ENCODE measurements at places on chromosomes 7 and 10.

DNA sequence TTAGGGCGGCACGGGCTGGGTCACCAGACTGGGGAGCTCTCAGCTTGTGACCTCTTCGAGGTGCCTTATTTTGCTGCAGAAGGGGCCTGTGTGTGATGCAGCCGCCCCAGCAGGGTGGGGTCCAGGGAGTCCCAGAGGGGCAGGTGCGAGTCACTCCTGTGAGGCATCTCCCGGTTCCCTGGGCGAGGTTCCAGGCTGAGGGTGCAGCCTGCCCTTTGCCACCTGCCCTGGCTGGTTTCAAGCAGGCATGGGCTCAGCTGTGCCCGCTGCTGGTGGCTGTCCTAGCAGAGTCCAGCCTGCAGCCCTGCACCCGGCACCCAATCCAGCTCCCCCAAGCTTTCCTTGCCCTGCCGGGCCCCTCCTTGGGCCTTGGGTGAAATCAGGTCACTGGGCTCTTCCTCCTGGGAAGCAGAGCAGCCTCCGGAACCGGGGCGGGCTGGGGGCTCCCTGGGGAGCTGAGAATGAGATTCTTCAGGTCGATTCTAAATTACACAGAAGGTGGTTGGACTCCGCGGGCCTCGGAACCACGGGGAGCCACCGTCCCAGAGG, 64.8 kb downstream of the PWWP2B start:
- no peak for DNase-seq

GRCh38 chr7:73921623-73922528, 60.9 kb downstream of the TMEM270 start:
- no peak for DNase-seq

DNA sequence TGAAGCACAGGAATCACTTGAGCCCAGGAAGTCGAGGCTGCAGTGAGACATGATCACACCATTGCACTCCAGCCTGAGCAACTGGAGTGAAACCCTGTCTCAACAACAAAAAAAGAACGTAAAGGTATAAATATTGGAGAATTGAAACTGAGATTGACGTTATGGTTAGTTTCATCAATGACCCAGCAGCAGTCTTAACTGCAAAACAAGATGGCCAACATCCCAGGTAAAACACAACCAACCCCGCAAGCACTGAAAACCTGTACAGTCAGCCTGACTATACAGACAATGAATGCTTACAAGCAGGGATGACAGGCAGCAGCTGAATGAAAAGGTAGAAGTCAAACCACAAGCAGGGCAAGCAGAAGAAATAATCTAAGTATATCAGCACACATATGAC, 34.7 kb downstream of the WAPL start:
- DNase-seq, result no peak

GRCh38 chr10:22679608-22680007, 34.8 kb downstream of the PIP4K2A start:
- no peak for DNase-seq

DNA sequence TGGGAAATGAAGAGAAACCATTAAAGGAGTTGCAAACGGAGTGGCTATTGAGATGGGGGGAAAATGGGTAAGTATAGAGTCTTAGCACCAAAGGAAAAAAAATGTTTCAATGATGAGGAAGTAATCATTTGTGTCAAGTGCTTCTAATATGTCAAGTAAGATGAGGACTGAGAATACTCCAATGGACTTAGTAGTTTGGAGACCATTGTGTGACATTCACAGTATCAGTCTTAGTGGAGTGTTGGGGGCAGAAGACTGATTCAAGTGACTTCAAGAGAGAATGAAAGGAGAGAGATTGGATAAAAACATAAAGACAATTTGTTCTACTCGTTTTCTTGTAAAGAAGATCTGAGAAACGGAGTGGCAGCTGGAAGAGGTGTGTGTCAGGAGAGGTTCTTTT, 88.6 kb upstream of the ARID5B start:
- no peak for DNase-seq

DNA sequence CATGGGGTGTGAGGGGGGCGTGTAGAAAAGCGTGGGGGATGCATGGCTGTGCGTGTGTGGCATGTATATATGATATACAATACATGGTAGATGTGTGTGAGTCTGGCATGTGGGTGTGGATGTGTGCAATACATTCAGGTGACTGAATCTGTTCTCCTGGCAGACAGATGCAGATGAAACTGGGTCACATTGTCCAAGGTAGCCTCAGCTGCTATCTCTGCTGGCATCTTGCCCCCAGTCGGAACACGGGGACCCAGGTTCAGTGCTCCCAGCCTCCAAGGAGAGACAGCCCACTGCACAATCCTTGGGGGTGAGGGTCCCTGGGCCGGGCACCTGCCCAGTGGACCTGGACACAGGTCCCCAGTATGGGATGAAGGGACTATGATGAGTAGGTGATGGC, 12.4 kb upstream of the SRRM3 start:
- DNase-seq, result no peak

DNA sequence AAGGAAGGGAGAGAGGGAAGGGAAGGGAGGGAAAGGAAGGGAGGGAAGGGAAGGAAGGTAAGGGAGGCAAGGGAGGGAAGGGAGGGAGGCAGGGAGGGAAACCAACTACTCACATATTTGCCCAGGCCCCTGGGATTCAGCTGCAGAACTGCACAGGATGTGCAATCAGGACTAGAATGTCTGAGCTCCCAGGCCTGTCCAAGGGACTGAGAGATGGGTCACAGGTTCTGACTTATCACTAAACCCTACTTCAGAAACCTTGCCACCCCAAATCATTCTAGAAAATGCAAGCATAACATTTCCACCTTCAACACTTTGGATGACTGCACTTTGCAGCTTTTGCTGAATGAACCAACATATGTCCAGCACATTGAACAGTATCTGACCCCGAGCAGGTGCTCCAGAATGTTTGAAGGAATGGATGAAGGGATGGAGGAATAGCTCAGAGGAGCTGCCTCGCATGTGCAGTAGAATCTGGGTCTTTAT, 245.3 kb downstream of the KCNMA1 start:
- no peak for DNase-seq

DNA sequence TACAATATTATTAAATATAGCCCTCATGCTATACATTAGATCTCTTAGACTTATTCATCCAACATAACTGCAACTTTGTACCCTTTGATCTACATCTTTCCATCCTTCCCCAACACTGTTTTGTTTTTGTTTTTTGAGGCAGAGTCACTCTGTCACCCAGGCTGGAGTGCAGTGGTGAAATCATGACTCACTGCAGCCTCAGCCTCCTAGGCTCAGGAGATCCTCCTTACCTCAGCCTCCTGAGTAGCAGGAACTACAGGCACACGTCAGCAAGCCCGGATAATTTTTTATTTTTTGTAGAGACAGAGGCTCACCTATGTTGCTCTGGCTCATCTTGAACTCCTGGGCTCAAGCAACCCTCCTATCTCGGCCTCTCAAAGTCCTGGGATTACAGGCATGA, 53.3 kb downstream of the NT5C2 start:
- no peak for DNase-seq

DNA sequence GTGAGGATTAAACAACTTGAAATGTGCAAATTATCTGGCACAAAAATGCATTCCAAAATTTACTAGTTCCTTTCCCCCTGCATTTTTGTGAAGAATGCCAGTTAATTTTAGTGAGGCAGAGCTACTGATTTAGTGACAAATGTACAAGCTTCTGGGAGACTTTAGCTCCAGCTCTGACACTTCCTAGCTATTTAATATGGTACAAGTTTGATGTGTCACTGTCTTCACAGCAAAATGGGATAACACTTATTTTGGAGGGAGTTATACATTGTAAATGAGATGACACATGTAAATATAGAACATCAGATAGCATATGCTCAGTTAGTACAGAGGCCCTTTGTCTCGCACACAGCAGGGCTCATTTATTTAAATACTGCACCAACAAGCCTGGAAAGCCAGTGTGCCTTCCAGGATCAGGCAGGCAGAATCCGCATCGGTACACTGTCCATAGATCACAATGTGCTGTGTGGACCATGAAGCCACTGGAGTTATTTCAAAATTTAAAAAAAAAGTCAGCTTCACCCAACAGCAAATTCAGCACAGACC, 48.7 kb downstream of the ELMO1 start:
- DNase-seq, result no peak

DNA sequence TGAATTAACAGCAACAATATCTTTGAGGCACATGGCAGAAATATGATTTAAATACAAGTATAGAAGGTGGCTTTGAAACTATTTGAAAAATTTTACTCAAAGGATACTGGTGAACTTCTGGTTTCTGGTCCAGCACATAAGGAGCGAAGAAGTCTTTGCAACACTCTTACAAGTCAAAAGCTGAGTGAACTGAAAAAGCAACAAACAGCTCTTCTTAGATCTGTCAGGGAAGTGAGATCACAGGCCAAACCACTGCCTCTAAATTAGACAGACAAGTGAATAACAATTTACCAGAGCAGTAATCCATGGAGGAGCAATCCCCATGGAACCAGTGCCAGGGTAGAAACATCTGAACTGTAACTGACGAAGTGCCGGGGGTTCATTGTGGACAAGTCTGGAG, 9.6 kb upstream of the VWC2 start:
- DNase-seq, result no peak

GRCh38 chr7:30933124-30933974, 21.7 kb downstream of the AQP1 start:
- DNase-seq, result no peak

GRCh38 chr10:129678186-129678585, 211.1 kb downstream of the MGMT start:
- no peak for DNase-seq

GRCh38 chr10:1674501-1674900, 62.8 kb downstream of the ADARB2 start:
- DNase-seq, result no peak

GRCh38 chr7:156543699-156544598, 96.6 kb upstream of the RNF32 start:
- DNase-seq, result no peak

DNA sequence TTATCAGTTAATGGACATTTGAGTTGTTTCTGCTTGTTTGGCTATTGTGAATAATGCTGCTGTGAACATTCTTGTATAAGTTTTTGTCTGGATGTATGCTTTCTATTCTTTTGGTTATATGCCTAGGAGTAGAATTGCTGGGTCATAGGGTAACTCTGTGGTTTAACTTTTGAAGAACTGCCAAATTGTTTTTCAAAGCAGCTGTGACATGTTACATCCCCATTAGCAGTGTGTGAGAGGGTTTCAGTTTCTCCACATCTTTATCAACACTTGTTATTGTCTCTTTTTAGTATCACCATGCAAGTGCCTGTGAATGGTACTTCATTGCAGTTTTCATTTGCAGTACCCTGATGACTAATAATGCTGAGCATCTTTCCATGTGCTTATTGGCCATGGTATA, 2.1 kb upstream of the NDUFB8 start:
- DNase-seq, result no peak

- no peak for DNase-seq
These were observed 116.0 kb downstream of the NPTX2 start for GRCh38 chr7:98733036-98733435.

- no peak for DNase-seq
These were observed 45.2 kb downstream of the MTERF1 start for GRCh38 chr7:91835091-91835825.

GRCh38 chr7:7159063-7159658, 23.2 kb upstream of the C1GALT1 start:
- no peak for DNase-seq

All from cortex of kidney (tissue), 1 donor.